ENCODE measurements at places on chromosomes 11 and 22.

DNA sequence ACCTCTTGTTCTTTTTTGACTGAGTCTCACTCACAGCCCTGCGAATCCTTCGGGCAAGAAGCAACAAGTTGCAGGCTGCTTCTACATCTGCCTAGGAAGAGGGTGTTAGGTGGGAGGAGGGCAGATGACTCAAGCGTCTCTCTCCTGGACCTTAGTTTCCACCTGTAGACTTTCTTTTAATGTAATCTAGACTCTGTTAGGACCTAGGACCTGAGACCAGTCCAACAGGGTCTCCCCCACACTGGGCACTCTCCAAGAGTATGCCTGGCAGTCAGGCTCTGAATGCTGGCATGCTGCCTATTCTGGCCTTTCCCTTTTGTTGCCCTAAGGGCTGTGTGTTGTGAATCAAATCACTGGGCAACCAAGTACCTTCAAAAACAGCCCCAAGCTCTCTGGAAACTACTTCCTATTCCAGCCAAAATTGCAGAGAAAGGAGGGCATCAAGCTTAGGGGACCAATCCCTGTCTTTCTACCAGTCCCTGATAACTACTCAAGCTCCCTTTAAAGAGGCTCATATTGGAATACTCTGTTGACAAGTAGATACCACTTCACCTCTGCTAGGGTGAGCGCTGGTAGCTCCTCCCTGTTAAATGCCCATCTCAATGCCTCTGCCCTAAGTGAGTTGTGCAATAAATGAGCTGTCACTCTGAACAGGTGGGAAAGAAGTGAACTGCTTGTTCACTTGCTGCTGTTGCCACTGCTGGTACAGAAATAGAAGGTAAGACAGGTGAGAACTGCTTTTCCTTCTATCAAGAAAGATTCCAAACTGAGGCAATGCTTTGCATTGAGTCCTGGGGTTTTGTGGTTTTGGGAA is at the start of gene BBOX1:
Gene BBOX1 (plus strand): TSS at position 514 of the 814 bp plus-strand sequence. CDS start 14,616 bp downstream, outside the sequence.
- H3K27ac ChIP-seq: no peak within 1 kb of the TSS
- no peaks in the 10 kb centered on the region for H3K27me3 ChIP-seq
- no peak within 1 kb of the TSS for H3K4me3 ChIP-seq
- H3K4me1 ChIP-seq: no peaks in the 10 kb centered on the region

DNA sequence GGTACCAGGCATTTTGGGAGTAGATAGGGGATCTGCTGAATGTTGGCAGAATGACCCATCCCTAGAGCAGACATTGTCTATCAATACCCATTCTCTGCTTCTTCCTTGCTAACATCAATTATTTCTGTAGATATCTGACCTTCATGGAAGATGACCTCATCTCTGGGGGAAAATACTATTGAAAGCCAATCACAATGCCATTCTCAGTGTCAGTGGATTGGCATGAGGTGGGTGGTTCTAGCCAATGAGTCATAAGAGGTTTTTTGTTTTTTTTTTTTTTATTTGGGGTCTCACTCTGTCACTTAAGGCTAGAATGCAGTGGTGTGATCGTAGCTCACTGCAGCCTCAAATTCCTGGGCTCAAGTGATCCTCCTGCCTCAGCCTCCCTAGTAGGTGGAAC is 42.5 kb downstream of the SNX19 start:
- DNase-seq: no peak
- no peaks in the 10 kb centered on the region for H3K27me3 ChIP-seq
- H3K27ac ChIP-seq: no peak overlapping the region
- no peak overlapping the region for H3K4me3 ChIP-seq
- H3K36me3 ChIP-seq: no peaks in the 10 kb centered on the region

DNA sequence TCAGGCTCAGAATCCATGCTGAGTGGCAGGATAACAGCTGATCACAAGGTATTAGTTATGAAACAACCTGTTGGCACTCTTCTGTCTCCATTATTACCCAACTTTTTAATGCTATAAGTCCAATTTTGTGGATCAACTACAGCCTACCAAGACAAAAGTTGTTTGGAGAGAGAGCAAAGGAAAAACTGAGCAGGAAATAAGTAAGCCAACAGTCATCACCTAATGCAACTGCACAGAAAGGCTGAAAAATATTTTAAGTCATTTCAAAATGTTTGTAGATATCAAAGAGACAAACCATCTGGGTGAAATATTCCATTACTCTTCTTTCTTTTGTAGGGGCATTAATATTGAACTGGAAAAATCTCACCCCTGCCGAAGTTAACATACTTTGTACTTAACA is 41.6 kb downstream of the FDX1 start:
- no peaks in the 10 kb centered on the region for H3K27me3 ChIP-seq
- H3K36me3 ChIP-seq: no peaks in the 10 kb centered on the region
- H3K4me3 ChIP-seq: no peak overlapping the region

DNA sequence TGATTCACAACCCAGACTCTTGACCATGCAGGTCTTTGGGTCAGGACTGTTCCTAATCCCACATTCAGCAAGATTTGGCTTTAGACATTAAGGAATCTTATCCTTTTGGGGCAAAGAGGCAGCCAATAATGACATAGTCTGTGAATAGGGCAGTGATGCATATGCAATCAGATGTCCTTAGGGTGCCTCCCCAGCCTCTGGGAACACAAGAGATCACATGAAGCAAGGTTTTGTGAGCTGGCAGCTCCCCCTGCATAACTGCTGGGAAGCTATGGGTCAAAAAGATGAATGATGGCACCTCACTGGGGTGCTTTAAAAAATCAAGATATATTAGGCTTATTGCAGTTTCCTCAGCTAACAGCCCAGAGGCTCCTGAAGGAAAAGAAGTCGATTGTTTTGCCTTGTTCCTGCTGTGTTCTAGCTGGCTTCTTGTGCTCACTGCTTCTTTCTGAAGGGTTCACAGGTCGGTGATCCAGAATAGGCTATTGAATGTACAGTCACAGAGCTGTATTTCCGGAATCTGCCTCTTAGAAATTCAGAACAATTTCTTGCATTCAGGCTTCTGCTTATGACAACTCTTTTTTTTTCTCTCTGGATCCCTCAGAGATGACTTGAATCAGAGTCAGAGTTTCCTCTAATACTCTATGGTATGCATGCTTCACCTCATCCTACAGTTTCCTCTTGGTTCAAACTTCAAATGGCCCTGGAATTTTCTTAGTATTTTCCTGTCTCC is 31.7 kb downstream of the INSC start:
- H3K4me1 ChIP-seq: no peaks in the 10 kb centered on the region
- no peaks in the 10 kb centered on the region for H3K36me3 ChIP-seq

DNA sequence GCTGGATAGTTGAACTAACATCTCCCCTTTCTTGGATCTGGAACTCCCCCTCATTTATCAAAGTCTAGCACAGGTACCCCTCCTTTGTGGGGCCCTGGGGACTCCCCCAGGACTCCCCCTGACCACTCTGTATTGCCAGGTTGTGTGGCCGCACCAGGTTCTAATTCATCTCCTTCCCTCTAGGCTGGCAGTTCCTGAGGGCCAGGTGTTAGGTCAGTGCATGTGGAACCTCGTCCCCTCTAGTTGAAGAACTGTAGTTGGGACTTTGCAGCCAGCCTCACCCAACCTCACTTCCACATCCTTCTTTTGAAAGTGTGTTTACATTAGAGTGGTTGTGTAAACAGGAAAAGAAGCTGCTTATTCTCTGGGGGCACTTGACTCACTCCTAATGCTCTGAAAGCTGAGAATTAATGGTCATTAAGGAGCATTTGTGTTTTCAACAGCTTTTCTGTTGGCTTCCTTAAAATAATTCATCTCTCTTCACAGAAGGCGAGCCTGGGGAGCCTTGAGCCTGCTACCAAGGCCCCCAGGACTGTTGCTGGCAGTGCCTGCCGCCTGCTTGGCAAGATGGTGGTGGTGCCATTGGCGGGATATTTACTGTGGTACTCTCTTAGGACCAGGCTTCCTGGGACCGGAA is 11.8 kb downstream of the UPB1 start:
- peaks cover 25% of the 10 kb centered on the region for H3K4me1 ChIP-seq
- DNase-seq: peak; percentile 49
- H3K4me3 ChIP-seq: no peak overlapping the region

GRCh38 chr11:64879244-64879900 is 951 bp upstream of the EHD1 start:
- H3K4me1 ChIP-seq: peaks cover 24% of the 10 kb centered on the region
- H3K27me3 ChIP-seq: no peaks in the 10 kb centered on the region
- peak overlapping the region; percentile 72 for H3K4me3 ChIP-seq
- H3K36me3 ChIP-seq: no peaks in the 10 kb centered on the region
- no peak for DNase-seq
- peak overlapping the region; percentile 97 for H3K27ac ChIP-seq

GRCh38 chr22:37007651-37008050 is 11.6 kb downstream of the TST start:
- DNase-seq: no peak
- no peak overlapping the region for H3K27ac ChIP-seq
- H3K4me3 ChIP-seq: no peak overlapping the region
- H3K4me1 ChIP-seq: no peaks in the 10 kb centered on the region
- no peaks in the 10 kb centered on the region for H3K27me3 ChIP-seq
- no peaks in the 10 kb centered on the region for H3K36me3 ChIP-seq

DNA sequence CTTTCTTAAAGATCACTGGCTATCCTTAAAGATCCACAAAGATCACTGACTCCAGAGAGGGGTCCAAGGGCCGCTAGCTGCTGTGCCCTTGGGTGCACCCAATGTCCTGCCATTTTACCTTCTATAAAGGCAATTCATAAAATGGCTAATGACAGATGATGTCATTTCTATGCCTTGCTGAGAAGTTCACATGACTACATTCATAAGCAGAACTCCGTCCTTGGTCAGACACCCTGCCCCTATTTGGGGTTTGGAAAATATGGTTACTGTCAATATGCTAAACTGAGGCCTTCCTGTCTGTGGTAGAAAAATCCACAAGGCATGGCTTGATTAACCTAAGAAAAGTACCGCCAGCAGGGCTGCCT is 60.9 kb upstream of the BMAL1 start:
- H3K4me1 ChIP-seq: no peaks in the 10 kb centered on the region
- H3K4me3 ChIP-seq: no peak overlapping the region
- peaks cover 3% of the 10 kb centered on the region for H3K27me3 ChIP-seq

GRCh38 chr22:49966774-49967705 is 6.5 kb downstream of the PIM3 start:
- H3K36me3 ChIP-seq: no peaks in the 10 kb centered on the region
- no peak overlapping the region for H3K4me3 ChIP-seq
- H3K27ac ChIP-seq: peak overlapping the region; percentile 94
- H3K27me3 ChIP-seq: no peaks in the 10 kb centered on the region
- DNase-seq: peak; percentile 81

DNA sequence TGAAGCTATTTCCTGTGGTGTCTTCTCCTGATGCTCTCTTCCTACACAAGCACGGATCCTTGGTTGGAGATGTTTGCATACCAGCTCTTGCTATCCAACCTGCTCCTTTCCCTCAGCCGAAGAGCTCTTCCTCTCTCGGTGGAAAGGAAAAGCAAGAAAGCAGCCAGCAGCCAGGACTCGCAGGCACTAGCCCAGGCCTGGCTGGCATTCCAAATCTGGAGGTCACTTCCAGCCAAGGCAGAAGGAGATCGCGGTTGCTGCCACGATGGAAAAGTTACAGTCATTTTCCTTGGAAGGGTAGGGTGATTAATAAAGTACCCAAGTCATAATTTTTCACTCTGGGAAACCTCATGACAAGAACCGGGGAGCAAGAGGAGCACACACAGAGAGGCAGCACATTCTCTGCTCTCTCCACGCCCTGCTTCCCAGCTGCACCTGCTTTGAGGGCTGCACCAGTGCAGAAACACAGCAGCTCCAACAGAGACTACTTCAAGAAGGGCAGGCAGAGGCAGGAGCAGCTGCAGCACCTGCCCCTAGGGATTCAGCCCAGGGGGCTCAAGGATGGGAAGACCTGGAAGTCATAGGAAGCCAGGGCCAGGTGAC is 399.3 kb downstream of the CADM1 start:
- H3K4me3 ChIP-seq: no peak overlapping the region
- no peak overlapping the region for H3K27ac ChIP-seq
- no peaks in the 10 kb centered on the region for H3K27me3 ChIP-seq

- DNase-seq: peak; percentile 41
- no peaks in the 10 kb centered on the region for H3K27me3 ChIP-seq
- H3K36me3 ChIP-seq: no peaks in the 10 kb centered on the region
- no peak overlapping the region for H3K4me3 ChIP-seq
- no peak overlapping the region for H3K27ac ChIP-seq
These were observed 36.2 kb downstream of the DLG2 start for GRCh38 chr11:85590848-85591483.

DNA sequence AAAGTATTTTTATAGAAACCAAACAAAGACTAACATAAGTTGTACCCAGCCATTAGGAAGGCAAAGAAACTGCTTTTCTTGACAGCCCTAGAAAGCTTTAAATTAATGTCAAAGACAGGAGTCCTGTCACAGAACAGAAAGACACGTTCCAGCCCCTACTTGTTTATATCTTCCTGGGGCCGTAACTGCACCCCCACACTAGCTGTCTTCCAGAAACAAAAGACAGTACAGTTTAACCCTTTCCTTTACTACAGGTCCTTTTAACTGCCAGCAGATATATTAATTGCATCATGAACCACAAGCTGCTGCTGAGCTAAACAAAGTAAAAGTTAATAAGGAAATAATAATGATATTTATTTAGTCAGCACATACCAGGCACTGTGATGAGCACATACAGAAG is 20.3 kb upstream of the CFAP300 start:
- H3K27me3 ChIP-seq: no peaks in the 10 kb centered on the region
- peak overlapping the region; percentile 50 for H3K27ac ChIP-seq
- peaks cover 20% of the 10 kb centered on the region for H3K4me1 ChIP-seq
- peak; percentile 18 for DNase-seq

DNA sequence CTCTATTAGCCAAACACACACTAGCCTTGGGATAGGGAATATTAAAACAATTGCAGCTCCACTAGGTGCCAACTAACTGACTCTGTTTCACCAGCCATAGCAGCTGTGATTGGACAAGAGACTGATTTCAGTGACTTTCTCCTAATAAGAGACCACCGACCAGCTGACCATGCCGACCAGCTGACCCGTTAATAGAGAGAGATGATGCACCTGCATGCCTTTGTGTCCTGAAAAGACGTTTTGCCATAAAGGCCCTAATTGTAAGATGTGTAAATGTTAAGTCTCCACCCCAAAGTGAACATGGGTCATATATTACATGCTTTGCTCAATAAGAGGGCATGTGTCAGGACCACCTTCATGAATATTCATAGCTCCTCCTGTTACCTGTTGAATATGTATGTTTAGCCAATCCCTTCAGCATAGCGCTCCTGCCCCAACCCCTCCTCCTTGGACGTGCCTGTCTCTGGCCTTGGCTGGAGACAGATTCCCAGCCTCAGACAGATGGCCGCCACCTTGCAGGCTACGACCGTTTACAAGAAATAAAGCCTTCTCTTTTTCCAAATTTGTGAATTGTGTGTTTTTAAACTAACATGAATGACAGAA is 1.3 kb upstream of the NADSYN1 start:
- H3K36me3 ChIP-seq: no peaks in the 10 kb centered on the region
- peaks cover 33% of the 10 kb centered on the region for H3K4me1 ChIP-seq
- H3K4me3 ChIP-seq: no peak overlapping the region
- peak; percentile 30 for DNase-seq

GRCh38 chr11:115518983-115519628 is 14.9 kb upstream of the CADM1 start:
- no peaks in the 10 kb centered on the region for H3K4me1 ChIP-seq
- no peak overlapping the region for H3K27ac ChIP-seq
- DNase-seq: no peak
- no peak overlapping the region for H3K4me3 ChIP-seq

- DNase-seq: no peak
- no peak overlapping the region for H3K4me3 ChIP-seq
- no peaks in the 10 kb centered on the region for H3K36me3 ChIP-seq
- H3K4me1 ChIP-seq: peaks cover 7% of the 10 kb centered on the region
- peak overlapping the region; percentile 97 for H3K27ac ChIP-seq
These were observed 1.2 kb downstream of the KBTBD4 start for GRCh38 chr11:47577460-47578041.

- H3K27me3 ChIP-seq: no peaks in the 10 kb centered on the region
- no peak overlapping the region for H3K4me3 ChIP-seq
- H3K27ac ChIP-seq: no peak overlapping the region
- DNase-seq: peak; percentile 23
These were observed 941.7 kb downstream of the NTM start for GRCh38 chr11:132312161-132312560.
